ENCODE measurements at places on chromosomes 6 and 20. TPM values are rescaled to one million over a fixed set of nuclear protein-coding genes. Genes with fewer than 3 reads are reported as not detected.
A peak's percentile ranks its signal among the peaks of the same experiment; 100 is the strongest.

GRCh38 chr20:20375862-20376261 lies 8.0 kb downstream of the INSM1 start:
- no peak for DNase-seq

GRCh38 chr20:21125072-21125848 lies 622 bp upstream of the KIZ start:
- peak; percentile 63 for DNase-seq

DNA sequence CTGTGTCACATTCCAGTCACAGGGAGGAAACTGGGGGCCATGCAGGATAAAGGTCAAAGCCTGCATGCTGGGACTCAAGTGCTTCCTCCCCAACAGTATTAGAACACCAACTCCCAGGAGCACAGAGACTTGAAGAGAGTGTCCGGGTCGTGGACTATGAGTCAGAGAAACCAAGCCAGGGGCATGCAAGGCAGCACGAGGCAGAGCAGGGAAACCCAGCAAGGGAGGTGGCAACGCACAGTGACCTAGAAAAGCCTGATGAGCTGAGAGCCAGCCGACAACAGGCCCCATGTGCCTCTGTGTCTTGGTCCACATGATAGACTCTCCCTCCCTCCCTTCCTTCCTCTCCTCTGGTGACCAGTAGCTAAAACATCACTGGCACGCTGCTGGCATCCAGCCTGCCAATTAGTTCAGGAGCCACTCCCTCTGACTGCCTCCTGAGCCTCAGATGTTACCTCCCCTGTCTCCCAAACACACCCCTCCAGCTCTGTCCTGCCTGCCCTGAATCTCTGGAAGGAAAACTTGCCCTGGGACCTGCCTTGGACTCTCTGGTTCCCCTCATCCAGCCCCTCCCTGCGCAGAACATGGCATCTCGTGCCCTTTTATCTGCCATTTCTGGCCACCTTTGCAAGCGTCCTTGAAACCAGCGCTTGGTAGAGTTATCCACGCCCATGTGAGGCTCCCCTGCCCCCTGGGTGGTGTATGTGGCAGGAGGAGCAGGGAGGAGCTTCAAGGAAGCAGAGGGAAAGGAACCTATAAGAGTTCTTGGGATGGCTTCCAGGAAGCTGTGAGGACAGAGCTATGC lies 16.2 kb upstream of the RNF39 start:
- no peak for DNase-seq

OOEP gene
- not detected for total RNA-seq

PNPLA1 gene
- total RNA-seq, result 0.22 TPM

GRCh38 chr6:123830120-123830519 lies 26.5 kb downstream of the NKAIN2 start:
- DNase-seq, result no peak

ZSCAN23 gene
- total RNA-seq, result 6.5 TPM

SNAP91 gene
- 2.7 TPM for total RNA-seq

- DNase-seq, result no peak
Measured at GRCh38 chr6:72977114-72977513, 248.2 kb downstream of the KHDC1L start.

GRCh38 chr6:170057034-170057734 lies 233.7 kb downstream of the DLL1 start:
- DNase-seq, result peak; percentile 35

DNA sequence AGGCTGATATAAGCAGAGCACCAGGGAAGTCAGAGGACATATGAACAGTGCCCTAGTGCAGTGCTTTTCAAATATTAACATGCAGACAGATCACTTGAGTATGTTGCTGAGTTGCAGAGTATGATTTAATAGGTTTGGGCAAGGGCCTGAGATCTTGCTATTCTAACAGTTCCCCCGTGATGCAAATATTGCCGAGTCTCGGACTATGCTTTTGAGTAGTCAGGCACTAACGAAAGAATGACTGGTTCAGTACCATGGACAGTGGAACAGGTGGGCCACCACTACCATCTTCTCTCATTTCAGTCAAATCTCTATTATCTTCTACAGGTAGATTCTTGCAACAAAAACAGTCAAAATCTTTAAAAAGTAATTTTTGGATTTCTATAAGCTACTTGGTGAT lies 3.7 kb upstream of the TMEM200A start:
- DNase-seq, result no peak

GRCh38 chr20:38178065-38178491 lies 13.0 kb upstream of the TGM2 start:
- DNase-seq, result no peak

PROKR2 gene
- total RNA-seq, result not detected

- DNase-seq, result no peak
Measured at GRCh38 chr6:153673750-153674149, 365.3 kb upstream of the OPRM1 start.

MAFB gene
- 38.6 TPM for total RNA-seq

GRCh38 chr6:35176301-35177024 lies 35.3 kb upstream of the TCP11 start:
- no peak for DNase-seq

DNA sequence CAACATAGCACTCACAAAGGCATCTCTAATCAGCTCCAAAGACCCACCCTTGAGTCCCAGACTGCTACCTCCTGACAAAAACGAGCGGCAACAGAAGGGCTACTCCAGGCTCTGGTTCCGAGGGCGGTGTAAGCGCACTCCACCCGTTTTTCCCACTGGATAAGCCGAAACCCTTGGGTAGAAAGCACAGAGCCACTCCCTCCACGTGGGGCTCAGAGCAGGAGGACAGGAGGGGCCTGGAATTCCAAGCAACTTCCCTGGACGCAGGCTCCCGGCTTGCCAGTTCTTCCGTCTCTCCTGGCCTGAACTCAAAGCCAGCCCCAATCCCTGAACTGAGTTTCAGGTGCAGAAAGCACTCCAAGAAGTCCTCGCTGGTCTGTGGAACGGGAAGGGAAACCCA lies 7.4 kb downstream of the GMEB2 start:
- DNase-seq, result no peak

GRCh38 chr20:38501858-38502436 lies 29.3 kb downstream of the RALGAPB start:
- no peak for DNase-seq

GRCh38 chr20:8627340-8628004 lies 441.4 kb upstream of the PLCB4 start:
- no peak for DNase-seq

- no peak for DNase-seq
Measured at GRCh38 chr6:54602591-54602990, 244.0 kb upstream of the FAM83B start.

- no peak for DNase-seq
Measured at GRCh38 chr6:13492357-13492756, 5.0 kb upstream of the GFOD1 start.

IL17A gene
- total RNA-seq, result not detected

VSTM2L gene
- total RNA-seq, result 1.6 TPM

GRCh38 chr6:112296122-112296521 lies 41.8 kb upstream of the LAMA4 start:
- no peak for DNase-seq

DNA sequence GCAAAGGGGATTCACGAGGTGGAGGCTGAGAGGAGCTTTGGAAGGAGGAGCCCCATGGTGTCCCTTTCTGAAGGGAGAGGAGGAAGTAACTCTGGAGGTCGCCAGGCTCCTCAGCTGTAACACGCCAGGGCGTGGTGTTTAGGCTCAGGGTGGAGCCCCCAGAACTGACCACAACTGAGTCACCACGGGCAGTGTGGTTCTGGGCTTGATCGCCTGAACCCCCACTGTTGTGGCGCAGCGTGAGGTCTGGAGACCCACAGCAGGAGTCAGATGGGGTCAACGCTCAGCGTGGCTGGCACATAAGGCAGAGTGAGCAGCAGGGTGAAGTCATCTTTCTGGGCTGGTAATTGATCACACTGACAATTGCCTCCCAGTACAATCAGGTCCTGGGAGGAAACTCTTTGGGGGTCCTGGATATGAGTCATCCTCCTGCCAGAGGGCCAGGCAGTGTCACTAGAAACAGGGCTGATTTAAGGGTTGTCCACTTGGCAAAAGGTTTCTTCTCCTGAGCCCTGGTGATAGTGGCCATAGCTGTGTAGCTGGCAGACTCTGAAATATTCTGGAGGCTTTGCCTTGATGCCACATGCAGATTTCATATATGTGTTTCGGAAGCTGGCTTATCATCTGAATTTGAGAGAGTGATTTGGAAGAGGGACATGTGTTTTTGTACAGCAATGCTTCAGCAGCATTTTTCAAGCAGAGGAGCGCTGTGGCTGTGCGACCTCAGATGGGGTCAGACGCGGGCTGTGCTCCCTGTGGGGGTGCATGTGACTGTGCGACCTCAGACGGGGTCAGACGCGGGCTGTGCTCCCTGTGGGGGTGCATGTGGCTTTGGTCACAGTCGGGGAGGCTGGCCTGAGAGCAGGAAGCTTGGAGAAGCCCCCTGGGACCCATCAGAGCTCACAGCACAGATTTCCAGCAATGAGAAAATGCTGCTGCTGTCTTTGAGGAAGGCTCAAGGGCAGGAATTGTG lies 50.0 kb downstream of the SYNJ2 start:
- DNase-seq, result peak; percentile 72

GRCh38 chr6:122491919-122492555 lies 20.4 kb upstream of the SERINC1 start:
- DNase-seq, result peak; percentile 81

NNAT gene
- 2.1 TPM for total RNA-seq

DNA sequence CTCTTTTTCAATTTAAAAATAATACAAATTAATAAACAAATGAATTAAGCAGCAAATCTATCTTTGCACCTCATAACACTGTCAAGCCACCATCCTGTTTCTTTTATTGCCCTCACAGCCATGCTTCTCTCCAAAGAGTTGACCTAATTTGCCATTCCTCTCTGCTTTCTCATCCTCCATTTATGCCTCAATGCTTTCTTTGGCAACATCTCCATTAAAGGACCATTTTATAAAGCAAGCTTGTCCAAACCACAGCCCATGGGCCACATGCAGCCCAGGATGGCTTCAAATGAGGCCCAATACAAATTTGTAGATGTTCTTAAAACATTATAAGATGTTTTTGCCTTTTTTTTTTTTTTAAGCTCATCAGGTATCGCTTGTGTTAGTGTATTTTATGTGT lies 26.4 kb upstream of the MEI4 start:
- DNase-seq, result no peak

DNA sequence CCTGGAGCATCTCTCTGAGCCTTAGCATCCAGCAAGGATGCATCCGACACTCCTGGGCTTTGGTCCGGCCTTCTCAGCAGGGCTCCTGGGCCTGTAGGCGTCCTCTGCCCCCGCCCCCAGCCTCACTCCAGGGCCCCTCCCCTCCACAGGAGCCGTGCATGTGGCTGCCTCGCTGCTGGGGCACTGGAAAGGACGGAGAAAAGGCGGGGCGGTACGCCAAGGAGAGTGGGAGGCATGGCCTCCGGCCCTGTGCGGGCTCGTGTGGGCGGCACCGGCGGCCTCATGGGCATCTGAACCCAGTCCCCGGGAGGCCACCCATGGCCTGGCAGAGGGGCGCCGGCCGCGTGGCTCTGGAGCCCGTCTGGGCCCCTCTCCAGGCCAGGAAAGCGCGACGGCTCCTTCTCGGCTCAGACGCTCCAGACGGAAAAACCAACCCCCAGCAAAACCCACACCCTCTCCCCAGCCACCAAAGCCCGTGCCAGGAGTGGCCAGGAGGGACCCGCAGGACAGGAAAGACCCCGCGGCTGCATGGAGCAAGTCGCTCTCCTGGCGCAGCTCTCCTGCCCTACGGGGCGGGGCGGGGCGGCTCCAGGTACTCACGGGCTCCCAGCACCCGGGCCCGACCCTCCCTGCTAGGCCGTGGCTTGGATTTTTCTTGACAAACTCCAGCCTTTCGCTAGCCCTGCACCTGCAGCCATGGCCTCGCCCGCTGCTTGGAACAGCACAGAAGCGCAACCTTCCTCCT lies 419.9 kb downstream of the QKI start:
- DNase-seq, result no peak

PTK7 gene
- total RNA-seq, result 11.0 TPM

GRCh38 chr20:44990425-44990824 lies 24.1 kb downstream of the STK4 start:
- DNase-seq, result no peak

DNA sequence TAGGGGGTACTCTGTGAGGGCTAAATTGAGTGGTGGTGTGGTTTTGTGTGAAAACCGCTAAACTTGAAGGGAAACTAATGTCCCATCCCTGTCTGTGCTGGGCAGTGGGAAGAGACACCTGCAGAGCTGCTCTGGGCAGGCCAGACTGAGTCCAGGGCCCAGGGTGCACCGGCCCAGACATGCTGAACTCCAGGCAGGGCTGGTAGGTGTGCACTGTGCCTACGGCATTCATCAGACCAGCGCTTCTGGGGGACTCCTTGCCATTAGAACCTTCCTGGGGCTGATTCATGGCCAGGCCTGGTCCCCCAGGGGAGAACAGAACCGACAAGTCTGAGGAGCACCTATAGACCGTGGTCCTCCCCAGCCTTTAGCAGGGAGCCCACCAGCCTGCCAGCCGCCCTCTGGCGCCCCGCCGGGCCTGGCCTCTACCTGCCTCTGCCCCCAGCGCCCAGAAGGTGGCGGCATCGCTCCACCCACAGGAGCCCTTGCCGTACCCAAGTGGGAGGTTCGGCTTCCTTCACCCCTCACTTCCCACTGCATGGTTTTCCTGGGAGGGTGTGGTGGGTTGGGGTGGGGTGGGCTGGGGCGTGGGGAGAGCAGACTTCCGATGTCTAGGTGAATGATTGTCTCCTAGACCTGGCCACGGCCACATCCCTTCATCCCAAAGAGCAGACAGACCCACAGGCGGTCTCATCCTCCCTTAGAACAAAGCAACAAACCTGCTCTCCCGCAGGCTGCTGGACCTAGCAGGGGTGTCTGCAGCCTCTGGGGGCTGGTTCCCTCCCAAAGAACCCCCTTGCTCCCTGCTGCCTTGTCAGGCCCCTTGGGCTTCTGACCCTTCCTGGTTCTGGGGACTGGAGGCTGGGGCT lies 15.5 kb downstream of the CCDC167 start:
- peak; percentile 69 for DNase-seq

- DNase-seq, result no peak
Measured at GRCh38 chr20:50496773-50497385, 13.3 kb upstream of the PTPN1 start.

- no peak for DNase-seq
Measured at GRCh38 chr6:150654608-150655007, 54.9 kb downstream of the PLEKHG1 start.

- DNase-seq, result no peak
Measured at GRCh38 chr6:120805276-120805675, 529.0 kb downstream of the TBC1D32 start.

- DNase-seq, result no peak
Measured at GRCh38 chr20:32160341-32160740, 47.2 kb downstream of the PLAGL2 start.

DNA sequence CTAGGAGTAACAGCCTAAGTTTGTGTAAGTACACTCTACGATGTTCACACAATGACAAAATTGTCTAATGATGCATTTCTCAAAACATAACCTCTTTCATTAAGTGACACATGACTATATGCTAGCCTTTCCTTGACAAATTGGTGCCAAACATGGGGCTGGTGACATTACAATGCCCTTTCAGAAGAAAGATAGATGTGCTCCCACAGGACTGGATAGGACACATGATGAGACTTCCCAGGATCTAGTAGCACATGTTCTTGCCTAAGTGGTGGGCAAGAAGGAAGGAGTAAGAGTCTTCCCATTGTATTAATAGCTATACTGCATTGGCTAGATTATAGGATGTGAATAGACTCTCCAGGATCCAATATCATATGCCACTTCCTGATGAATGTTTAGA lies 21.5 kb downstream of the ZKSCAN3 start:
- no peak for DNase-seq
